Stimulated activated CD8-positive, alpha-beta memory T cell treated with anti-CD3 and anti-CD28 coated beads, Interleukin-12 subunit alpha, Interleukin-12 subunit beta, amount 100 ng/mL, for 4 hours (primary cell): ENCODE measurements at places on chromosomes 13 and 19.

DNA sequence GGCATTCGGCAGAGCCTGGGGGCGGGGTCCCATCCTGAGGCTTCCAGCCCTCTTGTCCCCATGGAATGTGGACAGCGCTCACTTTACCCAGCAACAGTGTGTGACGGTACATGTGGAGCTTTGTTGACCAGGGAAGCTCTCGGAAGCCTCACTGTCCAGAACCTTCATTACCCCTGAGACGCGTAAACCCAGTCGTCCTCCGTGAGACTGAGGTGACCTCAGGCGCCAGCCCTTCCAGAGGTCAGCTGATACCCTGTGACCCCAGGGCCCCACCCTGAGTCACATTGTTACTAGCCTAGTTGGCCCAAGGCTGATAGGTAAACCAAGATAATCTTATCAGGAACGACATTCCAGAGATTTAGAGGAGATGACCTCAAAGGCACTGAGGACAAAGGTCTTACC is 10.2 kb upstream of the TMEM160 start:
- DNase-seq: no peak

DNA sequence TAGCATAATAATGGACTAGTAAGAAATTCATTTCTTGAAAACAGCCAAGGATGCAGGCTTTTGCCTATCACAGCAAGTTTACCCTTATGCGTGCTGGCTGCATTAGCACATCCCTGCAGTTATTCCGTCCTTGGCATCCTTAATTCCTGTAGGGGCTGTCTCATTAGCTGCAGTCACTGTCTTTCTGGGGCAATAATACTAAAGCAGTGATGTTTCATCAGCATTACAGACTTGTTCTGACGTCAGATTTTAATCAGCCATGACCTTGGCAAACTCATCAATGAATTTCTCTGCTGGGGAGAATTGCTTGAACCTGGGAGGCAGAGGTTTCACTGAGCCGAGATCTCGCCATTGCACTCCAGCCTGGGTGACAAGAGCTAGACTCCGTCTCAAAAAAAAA is 103.7 kb downstream of the RXFP2 start:
- DNase-seq: no peak

DNA sequence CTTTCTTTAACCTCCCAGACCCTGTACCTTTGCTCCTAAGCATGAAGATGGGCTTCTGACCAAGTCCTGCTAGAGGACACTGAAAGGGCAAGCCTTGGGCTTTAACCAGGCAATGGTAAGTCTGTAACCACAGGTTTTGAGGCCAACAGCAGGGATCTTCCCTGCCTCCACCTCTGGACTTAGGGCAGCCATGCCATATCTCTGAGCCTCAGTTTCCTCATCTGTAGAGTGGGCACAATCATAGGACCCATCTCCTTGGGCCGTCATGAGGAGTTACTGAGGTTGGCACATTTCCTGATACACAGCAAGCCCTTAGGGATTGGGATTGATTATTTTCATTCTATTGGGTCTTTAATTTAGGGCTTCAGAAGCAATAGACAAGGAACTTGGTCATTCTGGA is 14.7 kb downstream of the KLK1 start:
- no peak for DNase-seq

DNA sequence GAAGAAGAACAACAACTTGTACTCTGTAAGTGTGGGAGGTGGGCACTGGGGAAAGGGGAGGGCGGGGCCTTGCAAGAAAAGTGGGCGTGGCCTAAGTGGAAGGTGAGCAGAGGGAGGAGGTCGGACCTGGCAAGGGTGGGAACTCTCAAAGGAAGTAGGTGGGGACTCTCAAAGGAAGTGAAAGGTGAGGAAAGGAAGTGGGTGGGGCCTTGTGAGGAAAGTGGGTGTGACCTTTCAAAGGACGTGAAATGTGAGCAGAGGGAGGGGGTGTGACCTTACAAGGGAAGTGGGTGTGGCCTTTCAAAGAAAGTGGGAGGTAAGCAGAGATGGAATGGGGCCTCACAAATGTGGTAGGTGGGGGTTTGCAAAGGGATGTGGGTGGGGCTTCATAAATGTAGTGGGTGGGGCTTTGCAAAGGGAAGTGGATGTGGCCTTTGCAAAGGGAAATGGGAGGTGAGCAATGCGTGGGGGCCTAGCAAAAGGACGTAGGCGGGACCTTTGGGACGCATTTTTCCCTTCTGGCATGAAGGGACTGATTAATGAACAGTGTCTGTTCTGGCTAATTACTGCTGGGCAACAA is 25.9 kb downstream of the ACSBG2 start:
- no peak for DNase-seq

DNA sequence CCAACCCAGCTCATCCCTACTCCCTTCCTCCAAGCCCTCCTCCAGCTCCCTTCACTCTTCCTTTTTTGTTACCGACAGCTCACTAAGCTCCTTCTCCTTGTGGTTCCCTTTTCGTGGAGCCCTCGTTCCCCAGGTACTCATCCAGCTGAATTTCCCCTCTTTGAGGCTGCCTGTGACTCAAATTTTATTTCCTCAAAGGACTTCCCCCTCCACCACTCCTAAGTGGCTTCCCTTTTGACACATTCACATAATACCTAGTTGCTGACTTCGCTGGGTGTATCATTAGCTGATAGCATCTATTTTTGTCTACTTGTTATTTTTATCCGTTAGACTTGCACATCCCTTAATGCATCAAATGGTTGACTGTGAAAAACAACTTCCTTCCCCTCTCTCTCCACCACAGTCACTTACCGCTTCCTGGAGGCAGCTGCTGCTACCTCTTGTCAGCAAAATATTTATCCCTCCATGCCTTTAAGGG is 14.5 kb downstream of the FFAR2 start:
- DNase-seq: no peak

DNA sequence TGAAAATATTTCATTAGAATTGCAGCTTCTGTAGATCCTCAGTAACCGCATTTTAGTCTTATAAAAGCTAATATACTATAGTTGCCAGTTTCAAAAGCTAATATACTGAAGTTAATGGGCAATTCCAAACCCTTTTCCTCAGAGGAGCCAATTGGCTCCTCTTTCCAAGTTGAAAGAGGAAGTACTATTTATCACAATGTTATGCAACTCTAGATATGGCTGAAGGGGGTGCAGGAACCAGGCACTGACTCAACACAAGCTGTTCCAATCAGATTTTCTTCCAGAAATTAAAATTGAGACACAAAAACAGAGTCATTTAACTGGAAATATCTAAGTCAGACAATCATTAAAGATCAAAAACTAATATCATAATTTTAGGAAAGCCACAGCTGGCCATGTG is 258.9 kb downstream of the PCDH20 start:
- DNase-seq: no peak

DNA sequence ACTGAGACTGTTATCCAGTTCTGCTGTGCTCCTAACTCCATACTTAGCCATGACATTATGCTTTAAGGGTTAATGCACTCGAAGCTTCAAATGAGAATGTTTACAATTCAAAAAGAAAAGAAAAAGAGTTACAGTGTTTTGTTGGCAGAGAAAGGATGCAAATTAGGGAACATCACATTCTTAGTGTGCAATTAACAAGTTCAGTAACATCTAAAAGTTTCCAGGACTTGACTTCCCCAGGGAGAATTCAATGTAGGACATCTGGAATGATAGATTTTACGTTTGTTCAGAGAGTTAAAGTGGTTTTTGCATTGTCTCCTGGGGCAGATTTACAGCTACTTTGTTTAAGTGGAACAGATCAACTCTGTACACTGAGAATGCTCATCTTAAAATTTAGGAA is 525.2 kb downstream of the LIG4 start:
- no peak for DNase-seq

DNA sequence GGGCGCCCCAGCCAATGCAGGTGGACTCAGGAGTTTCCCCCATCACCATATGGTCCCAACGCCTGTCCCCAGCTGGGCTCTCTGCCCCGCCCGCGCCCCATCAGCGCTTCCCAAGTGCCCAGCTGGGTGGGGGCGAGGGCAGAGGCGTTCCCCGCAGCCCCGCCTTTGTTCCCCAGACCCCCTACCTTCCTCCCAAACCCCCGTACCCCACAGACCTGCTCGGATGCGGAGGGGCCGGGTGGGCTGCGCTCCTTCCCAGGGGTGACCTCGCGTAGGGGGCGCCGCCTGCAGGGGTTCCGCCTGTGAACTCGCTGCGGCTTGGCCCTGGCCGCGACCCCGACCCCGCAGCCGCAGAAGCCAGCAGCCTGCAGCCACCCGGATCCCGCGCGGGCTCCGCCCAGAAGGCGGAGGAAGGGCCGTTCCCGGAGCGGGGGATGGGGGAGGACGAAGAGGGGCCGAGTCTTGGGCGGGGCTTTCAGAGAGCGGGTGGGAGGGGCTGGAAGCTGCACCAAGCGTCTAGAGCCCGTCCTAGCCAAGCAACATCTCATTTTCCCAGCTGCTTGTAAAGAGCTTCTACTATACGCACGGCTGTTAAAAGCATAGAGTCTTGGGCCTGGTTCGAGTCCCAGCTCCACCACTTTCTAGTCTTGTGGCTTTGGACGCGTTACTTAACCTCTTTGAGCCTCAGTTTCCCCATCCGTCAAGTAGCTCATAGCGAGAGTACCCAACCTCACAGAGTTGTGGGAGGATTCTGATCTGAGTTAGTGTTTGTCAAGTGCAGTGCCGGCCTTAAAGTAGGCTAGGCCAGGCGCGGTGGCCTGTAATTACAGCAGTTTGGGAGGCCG is at the start of gene RAB3D:
TSS of gene RAB3D (minus strand) at position 404 of the 845 bp plus-strand sequence. CDS start 2,258 bp downstream, outside the sequence.
- peak; percentile 60 for DNase-seq

GRCh38 chr19:16290692-16291091 is 33.9 kb upstream of the KLF2 start:
- DNase-seq: no peak

- DNase-seq: no peak
Observed at GRCh38 chr13:30318026-30318425, 10.7 kb upstream of the KATNAL1 start.

DNA sequence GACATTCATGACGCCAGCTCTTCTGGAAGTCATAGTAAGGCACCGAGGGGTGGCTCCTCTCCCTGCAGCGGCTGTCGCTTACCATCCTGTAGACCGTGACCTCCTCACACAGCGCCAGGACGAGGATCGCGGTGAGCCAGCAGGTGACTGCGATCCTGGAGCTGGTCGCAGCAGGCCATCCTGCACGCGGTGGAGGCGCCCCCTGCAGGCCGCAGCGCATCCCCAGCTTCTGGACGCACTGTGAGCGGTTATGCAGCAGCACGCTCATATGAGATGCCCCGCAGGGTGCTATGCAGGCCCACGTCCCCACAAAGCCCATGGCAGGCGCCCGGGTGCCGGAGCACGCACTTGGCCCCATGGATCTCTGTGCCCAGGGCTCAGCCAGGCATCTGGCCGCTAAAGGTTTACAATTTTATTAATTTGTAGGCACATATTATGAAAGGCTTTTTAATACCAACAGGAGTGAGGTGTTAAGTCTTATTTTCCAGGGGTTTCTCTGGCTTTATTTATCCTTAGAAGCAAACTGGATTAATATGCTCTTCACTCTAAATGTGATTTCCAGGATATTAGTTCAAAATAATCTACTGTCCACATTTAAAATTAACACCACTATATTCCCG is 35.6 kb upstream of the PSPC1 start:
- DNase-seq: no peak

- no peak for DNase-seq
Observed at GRCh38 chr19:51737924-51738323, 13.8 kb downstream of the FPR1 start.

GRCh38 chr13:50993934-50994333 is 84.3 kb downstream of the RNASEH2B start:
- no peak for DNase-seq

DNA sequence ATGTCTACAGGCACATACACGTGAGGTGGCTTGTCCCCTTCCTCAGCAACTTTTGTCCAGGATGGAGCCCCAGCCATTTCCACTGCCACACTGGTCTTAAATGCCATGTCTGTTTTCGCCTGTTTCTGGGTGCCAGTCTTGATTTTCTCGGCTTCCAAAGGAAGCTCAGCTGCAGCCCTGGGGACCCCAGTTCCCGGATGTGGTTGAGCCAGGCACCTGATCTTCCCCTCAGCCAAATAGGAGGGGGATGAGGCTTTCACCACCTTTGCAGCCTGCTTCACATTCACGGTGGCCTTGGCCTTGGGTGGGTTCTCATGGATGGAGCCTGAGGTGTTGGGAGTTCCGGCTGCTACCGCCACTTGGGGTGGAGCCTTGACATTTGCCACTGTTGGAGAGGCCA is 8.7 kb downstream of the IQCN start:
- no peak for DNase-seq

GRCh38 chr13:23325191-23325590 is 108.3 kb downstream of the SACS start:
- no peak for DNase-seq

DNA sequence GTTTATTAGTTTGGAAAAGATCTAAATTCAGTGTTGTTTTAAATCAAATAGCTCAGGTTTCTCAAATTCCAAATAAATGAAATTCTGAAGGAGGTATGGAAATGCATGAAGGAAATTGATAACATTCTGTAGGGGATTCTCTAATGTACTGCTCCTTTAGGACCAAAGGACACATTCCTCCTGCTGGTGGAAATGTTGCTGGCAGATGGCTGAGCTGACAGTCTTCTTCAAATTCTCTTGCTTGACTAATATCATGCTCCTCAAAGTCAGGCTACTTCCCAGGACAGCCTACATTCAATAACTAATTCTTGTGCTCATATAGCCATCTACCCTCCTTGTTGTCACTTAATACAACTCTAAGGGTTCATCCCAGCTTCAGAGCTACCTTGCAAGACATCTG is 1118.5 kb downstream of the PCDH9 start:
- no peak for DNase-seq

DNA sequence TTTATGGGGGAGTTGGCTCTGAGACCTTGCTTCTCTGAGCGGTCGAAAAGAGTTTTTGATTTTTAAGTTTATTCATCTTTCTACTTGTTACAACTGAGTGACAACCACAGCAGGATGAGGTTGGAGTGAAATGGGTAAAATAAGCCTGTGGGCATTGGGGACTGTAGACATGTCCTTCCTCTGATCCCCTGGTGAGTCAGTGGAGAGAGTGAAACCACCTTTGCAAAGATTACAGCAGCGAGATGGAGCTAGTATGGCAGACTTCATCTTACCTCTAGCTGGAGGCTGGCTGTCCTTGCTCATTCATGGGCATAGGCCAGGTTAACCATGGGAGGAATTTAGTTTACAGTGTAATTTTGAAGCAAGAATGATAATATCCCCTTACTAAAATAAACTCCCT is 30.9 kb upstream of the PSG9 start:
- no peak for DNase-seq

DNA sequence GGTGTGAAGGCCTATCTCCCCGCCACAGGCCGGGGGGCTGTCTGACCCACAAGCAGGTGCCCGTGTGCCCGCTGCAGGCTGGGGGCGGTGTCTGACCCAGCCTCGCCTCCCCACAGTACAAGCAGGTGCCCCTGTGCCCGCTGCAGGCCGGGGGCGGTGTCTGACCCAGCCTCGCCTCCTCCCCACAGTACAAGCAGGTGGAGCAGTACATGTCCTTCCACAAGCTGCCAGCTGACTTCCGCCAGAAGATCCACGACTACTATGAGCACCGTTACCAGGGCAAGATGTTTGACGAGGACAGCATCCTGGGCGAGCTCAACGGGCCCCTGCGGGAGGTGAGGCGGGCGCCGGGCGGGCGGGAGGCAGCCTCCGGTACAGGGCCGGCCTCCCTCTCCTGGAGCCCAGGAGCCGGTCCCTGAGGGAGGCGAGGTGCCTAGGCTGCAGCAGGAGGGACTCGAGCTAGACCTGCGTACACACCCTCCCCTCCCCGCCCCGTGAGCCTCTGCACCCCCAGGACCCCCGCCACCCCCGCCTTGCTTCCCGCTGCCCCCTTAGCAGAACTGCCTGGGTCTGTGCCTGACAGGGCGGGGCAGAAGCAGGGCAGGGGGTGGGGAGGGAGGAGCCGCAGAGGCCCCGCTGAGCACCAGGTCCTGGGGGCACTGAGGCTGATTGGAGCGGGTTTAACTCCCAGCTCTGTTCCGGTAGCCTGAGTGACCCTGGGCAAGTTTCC is 20.6 kb downstream of the HCN2 start:
- no peak for DNase-seq
